ENCODE measurements at places on chromosomes 6 and 20. TPM values are rescaled to one million over a fixed set of nuclear protein-coding genes. Genes with fewer than 3 reads are reported as not detected.

GRCh38 chr6:508614-509013 lies 117.1 kb downstream of the IRF4 start:
- no peak for DNase-seq

GRCh38 chr6:30819297-30819917 lies 64.9 kb upstream of the DDR1 start:
- no peak for DNase-seq

DNA sequence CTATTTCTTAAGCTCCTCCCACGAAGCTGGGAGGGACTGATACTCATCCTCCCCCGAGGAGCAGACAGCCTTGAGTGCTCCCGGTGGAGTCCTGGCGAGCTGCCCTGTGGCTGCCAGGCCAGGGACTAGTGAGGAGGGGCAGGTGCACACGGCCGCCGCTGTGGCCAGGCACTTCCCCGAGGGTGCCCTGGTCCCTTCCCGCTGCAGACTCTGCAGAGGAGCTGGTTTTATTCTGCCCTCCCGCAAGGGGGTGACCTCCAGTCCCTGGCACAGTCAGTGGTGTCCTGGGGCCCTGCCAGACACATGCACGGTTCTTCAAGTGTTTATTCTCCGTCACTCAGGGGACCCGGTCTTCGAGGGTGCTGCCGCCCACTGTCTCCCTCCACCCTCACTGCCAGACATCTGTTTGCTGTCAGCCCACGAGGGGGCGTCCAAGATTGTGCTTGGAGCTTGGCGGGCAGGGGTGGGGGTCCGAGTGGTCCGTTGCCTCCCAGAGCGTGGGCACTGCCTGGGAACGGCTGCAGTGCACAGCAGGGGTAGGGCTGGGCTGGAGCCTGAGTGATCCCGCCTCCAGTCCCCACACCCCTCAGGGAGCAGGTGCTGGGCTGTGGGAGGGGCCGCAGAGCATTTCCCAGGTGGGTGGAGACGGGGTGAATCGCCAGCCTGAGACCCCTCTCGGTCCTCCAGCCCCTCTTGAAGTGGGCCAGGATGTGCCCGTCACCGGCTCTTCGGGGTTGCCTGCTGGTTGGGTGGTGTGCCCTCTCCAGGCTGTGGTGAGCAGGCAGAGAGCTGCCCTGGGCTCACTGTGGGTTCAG lies 3.1 kb upstream of the CABLES2 start:
- peak; percentile 93 for DNase-seq

PTCHD4 gene
- 0.17 TPM for polyA plus RNA-seq

CFB gene
- polyA plus RNA-seq: 38.6 TPM

PLA2G7 gene
- 2.1 TPM for polyA plus RNA-seq

DNA sequence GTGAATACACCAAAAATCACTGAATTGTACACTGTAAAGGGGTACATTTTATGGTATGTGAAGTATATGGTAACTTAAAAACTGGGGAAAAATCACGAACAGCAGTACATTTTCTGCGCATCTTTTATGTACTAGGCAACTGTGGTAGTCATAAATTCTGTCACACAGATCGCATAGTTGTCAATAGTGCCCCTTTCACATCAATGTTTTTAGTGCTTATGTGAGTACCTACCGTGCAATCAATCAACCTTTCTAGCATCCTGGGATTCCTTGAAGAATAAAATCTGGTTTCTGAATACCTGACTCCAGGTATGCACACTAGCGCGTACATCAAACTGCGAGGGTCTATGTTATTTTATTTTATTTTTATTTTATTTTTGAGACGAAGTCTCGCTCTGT lies 637 bp upstream of the RPF2 start:
- DNase-seq: no peak

DNA sequence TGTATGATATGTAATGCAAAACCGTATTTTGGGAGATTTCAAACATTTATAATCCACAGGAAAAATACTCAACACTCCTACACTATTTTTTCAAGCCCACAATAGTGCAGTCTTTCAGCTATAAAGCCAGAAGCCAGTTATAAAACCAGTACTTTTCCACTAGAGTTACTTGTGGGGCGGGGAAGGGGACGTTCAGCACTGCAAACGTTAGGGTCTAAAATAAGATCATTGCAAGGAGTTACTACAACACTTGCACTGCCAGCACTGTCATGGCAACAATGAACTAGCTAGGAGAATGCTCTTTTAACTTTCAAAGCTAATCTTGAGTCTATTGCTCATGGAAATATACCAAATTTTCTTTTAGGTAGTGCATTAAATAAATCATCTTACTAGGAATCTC lies 14.7 kb downstream of the SESN1 start:
- peak; percentile 57 for DNase-seq

PSMB8 gene
- 35.7 TPM for polyA plus RNA-seq

BPIFB1 gene
- 5.8 TPM for polyA plus RNA-seq

SPATA25 gene
- polyA plus RNA-seq: 59.4 TPM

PLTP gene
- polyA plus RNA-seq: 105 TPM

DNA sequence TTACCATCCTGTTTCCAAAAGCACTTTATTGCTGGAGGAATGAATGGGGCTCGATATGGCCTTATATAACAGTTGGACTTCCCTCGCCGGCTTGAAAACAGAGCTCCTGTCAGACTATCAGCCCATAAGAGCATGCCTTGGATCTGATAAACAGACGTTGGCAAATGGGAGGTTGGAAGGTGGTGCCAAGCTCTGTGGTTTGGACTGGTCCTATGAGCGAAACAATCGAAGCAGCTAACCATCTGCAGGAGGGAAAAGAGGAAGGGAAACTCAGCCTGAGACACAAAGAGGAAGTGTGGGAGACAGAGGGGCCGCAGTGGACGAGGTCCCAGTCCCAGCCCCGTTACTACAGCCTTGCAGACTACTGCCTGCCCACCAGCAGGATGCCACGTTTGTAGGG lies 92.9 kb downstream of the TFAP2C start:
- DNase-seq: no peak

DNA sequence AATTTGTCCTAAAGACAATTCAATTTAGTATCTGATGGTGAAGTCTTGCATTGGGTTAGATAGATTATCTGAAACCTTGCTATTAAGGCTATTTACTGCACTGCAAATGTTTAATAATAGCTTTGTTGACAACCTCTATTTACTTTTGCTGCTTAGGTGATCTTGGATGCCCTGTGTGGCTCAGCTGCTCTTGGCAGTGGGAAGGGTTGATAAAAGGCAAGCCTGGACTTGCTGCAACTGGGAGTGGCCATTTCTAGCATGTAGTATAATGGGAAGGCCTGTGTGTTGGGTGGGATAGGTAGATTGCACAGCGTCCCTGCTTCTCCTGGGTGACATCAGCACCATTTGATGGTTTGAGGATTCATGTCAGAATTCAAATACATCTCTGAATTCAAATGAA lies 49.1 kb downstream of the ARMC2 start:
- DNase-seq: no peak

PIGU gene
- polyA plus RNA-seq: 48.9 TPM

GRCh38 chr20:535958-536357 lies 7.6 kb downstream of the CSNK2A1 start:
- no peak for DNase-seq

GRCh38 chr6:125019918-125020317 lies 57.7 kb downstream of the RNF217 start:
- DNase-seq: no peak

- DNase-seq: no peak
Observed at GRCh38 chr6:11616200-11616611, 78.7 kb downstream of the TMEM170B start.

GRCh38 chr6:151441390-151442166 lies 10.3 kb downstream of the RMND1 start:
- no peak for DNase-seq

DNA sequence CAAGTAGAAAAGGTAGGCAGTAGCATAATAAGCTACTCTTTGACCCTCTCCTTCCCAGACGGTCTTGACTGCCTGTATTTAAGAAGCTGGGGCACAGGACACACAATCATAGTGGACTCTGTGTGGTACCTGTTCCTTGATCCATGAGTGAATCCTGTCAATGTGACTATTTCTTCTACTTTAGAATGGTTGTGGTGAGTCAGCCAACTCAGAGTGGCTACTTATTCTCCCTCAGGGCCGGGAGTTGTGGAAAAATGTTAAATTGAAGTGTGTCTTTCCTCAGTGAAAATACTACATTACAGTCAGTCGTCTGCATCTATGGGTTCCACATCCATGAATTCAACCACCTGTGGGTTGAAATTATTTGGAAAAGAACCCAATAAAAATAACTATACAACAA lies 30.8 kb upstream of the PREP start:
- no peak for DNase-seq

GRCh38 chr6:16503241-16503775 lies 258.0 kb downstream of the ATXN1 start:
- DNase-seq: no peak

GRCh38 chr20:51752343-51752951 lies 15.7 kb downstream of the ATP9A start:
- DNase-seq: no peak

JAG1 gene
- 17.4 TPM for polyA plus RNA-seq

DNA sequence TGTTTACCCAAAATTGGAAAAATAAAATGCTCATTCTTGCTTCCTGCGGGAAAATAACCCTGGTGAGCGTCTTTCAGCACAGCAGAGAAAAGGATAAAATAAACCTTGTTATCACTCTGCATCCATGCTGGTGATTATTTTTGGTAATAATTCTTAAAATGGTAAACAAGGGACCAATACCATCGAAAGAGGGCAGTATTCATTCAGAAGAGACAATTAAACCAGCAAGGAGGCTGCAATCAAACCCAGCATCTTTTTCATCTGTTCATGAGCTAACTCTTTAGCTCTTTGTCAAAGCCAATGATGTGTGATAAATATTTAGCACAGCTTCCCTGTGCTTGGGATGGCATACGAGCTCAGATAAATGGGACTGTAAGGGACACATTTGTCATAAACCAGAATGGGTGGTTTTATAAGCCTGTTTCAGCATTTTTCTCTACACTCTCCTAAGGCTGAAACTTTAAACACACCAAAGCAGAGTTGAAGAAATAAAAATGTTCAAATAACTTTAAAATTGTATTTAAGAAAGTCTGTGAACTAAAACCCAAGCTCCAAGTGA lies 34.4 kb downstream of the CDH26 start:
- no peak for DNase-seq

DNA sequence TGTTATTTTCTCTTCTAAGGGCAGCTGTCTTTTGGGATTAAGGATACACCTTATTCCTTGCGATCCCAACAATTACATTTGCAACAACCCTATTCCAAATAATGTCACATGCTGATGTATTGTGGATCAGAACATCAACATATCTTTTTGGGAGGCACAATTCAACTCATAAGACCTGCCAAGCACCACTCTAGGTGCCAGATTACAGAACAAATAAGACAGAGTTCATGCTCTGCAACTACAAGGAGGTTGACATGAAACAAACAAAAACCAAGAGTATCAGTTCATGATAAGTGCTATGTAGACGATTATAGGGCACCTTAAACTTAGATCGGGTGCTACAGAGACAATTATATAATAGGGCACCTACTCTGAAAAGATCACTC lies 203.2 kb upstream of the SGK1 start:
- no peak for DNase-seq

HEY2 gene
- polyA plus RNA-seq: 12.3 TPM

DNA sequence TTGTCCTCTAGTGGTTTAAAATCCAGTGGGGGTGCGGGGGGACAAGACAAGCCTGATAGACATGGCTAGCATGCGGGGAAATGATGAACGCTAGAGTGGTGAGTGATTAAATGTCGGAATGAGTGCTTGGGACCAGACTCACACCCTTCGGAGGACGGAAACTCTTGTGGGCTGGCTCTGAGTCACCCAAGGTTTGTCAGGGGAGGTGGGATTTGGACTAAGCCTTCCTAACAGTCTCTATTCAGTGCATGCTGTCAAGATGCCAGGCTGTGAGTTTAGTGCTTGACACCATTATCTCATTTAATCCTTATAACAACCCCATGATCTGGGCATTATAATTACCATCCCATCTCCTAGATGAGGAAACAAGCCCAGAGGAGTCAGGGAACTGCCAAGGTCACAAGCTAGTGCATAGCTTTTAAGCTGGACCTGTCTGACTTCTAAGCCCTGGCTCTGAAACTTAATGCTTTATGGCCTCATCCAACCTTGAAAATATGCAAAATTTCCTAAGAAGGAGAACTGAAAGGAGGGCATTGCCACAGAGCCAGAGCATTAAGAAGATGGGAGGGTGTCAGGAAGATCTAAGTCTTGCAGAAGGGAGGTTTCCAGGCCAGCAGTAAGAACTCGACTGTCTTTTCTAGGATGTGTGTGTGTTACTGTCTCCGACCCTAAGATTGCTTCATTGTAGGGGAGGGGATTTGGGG lies 168.7 kb upstream of the LRFN2 start:
- no peak for DNase-seq

GRCh38 chr20:56554869-56555268 lies 21.8 kb downstream of the FAM209B start:
- no peak for DNase-seq

DNA sequence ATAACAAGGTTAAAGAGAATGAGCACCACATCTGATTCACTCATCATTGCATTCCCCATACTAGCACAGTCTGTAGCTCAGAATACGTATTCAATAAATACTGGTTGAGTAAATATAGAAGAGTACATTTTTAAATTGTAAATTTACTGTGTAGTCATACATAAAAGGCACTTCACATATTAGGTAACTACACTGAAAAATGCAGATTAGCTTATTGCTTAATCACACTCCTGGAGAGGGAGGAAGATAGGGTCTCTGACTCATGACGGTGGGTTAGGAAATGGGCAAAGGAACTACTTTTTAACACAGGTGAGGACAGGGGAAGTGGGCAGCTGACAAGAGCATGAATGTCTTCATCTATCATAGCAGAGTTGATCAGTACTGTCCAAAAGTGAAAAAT lies 133.2 kb downstream of the TBC1D32 start:
- DNase-seq: no peak

GJA1 gene
- polyA plus RNA-seq: 81.2 TPM

GRCh38 chr6:4102687-4103244 lies 23.8 kb upstream of the FAM217A start:
- DNase-seq: no peak

SLC4A11 gene
- 10.7 TPM for polyA plus RNA-seq

DLK2 gene
- 1.3 TPM for polyA plus RNA-seq

- no peak for DNase-seq
Observed at GRCh38 chr20:15643713-15644112, 929.5 kb downstream of the KIF16B start.

DNA sequence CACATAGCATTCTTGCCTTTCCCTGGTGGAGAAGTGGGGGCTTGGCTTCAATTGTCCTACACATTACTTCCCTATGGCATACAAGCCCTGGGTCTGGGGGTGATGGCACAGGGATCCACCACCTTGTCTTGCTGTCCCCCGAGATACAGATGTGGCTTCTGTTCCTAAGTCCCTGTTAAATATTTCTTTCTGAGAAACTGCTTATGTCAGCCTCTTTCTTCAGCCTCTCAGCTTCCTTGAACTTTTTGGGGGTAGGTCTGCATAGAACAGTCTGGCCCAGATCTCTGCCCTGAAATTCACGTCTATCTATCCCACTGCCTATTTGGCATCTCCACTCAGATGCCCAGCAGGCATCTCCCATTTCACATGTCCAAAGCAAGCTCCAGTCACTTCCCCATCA lies 177.4 kb downstream of the SCP2D1 start:
- no peak for DNase-seq
